ENCODE measurements at places on chromosomes 2 and 18.
A peak's percentile ranks its signal among the peaks of the same experiment; 100 is the strongest.

DNA sequence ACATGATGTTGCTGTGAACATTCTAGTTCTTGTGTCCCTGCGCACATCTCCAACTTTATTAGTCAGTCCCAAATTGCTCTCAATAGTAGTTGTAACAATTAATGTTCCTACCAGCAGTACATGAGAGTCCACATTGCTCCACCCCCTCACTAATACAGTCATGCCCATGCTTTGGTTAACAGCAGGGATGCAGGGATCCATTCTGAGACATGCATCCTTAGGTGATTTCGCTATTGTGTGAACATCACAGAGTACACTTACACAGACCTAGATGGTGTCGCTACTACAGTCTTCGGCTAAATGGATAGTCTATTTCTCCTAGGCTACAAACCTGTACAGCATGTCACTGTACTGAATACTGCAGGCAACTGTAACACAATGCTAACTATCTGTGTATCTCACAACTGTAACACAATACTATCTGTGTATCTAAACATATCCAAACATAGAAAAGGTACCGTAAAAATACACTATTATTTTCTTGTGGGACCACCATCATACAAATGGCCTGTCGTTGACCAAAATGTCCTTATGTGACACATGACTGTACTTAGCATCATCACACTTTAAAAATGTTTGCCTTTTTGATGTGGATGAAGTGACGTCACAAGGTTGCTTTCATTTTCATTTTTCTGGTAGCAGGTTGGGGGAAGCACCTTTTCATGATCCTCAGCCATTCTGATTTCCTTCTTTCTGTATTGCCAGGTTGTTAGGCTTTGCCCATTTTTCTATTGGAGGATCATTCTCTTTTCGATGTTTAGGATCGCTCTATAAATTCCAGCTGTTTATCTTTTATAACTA lies 82.9 kb upstream of the RNF152 start:
- no peak for DNase-seq

- DNase-seq: no peak
Observed at GRCh38 chr2:59866436-59866835, 687.0 kb downstream of the BCL11A start.

- DNase-seq: no peak
Observed at GRCh38 chr2:9596621-9597311, 34.0 kb downstream of the YWHAQ start.

- no peak for DNase-seq
Observed at GRCh38 chr18:8319798-8320489, 289.3 kb upstream of the RAB12 start.

DNA sequence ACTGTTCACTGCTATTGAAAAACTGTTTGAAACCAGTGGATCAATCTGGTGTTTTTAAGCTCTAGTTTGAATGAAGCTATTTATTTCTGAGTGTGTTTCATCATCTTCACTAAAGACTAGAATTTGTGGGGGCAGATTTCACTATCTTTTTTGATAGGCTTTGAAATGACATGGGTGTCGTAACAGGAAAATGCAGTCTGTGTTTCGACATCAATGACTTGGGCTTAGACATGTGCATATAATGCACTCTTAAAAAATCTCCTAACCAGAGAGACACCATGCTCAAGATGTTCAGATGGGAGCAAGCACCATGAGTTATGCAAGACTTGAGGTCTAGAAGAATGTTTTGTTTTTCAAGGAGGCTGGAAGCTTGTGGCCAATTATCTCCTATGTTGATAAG lies 221.6 kb downstream of the GPD2 start:
- DNase-seq: no peak

- no peak for DNase-seq
Observed at GRCh38 chr18:53056064-53056463, 716.1 kb downstream of the DCC start.

DNA sequence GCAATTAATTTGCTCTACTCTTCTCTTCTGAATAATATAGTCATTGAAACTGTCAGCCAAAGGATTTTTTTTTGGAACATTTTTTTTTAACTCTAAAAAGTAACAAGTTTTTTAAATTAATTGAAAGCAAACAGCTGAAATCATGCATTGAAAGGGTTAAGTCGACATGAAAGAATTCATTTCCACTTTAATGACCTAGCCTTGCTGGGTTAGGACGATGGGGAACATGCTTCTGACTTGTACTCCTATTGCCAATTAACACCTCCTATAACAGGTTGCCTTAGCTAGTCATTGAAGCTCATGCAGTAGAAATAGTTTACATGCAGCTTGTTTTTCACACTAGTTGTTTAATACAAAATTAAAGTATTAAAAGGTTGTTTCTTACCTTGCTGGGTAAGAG lies 47.8 kb downstream of the PSMD14 start:
- DNase-seq: no peak

DNA sequence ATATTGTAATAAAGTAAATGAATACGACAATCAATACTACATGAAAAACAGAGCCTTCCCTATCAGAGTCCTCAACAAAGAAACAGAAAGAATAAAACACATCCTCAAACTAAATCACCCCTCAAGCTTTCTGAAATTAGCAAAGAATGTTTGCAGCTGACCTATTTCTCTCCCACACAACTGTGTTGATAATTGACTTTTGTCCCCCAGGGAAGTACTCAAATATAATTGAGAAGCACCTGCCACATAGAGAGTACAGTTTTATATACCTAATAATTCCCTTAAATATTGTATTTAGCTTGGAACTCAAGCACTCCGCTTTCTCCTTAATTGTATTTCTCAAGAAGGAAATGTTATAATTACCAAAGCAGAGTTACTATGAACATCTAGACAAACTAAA lies 12.6 kb downstream of the CACNB4 start:
- DNase-seq: no peak

- DNase-seq: peak; percentile 12
Observed at GRCh38 chr2:17878281-17879136, at the start of gene KCNS3. Gene KCNS3, plus strand, starts transcription at chr2:17878667. Its CDS starts 52,342 bp downstream, at chr2:17931009.

DNA sequence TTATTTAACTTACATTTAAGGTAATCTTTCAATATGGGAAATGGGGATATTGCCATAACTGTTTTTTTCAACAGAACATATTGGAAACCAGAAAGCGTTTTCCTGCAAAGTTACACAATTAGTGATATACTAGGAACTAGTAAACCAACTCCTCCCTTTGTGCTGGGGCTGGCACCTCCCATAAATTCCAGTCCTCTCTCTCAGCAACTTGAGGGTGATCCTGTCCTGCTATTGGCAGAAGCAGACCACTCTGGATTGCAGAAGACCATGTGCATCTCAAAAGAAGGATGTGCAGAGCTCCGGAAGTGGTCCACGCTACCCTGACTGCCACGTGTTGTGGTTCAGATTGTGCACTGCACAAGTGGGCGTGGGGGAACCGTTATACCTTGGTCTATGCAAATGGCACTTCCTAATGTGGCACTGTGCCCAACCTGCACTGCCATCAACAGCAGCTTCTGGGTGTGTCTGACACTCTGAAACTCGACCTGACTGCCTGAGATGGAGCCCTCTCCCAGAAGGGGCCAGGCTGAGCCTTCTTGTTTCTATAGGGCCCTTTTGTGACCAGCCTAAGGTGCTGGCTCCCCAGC lies 219.2 kb downstream of the ZNF516 start:
- no peak for DNase-seq

DNA sequence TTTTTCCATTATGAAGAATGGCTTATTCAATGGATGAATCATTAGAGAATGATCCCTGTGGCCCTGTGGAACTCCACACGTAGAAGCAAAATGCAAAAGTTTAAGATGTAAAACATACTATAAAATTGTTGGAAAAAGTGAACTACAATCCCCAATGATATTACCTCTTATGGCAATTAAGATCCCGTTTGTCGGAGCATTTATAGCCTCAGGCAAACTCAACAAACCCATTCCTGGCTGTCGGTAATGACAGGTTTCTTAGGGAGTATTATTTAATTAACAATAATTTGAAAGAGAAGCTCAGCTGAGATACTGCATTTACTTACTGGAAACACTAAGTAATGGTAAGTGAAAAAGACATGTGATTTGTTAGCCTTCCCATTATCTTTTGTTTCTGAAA lies 138.3 kb downstream of the CDH20 start:
- DNase-seq: no peak

GRCh38 chr2:190879474-190880377 lies 895 bp upstream of the GLS start:
- DNase-seq: peak; percentile 25

DNA sequence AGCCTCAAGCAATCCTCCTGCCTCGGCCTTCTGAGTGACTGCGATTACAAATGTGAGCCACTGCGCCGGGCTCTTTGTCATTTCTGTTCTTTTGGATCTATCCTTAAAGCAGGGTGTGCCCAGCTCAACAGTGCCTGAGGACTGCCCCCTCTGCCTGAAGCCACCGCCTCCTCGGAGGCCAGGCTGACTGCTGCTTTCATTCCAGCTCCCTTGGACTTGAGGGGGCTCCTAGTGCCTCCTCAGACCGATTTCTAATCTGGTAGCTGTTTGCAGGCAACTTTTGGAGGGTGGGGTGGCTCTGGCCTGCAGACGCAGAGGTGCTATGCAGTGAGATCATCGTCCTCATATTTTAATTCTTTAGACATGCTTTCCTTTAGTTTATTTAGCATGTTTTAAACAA lies 35.9 kb upstream of the KLF11 start:
- no peak for DNase-seq

DNA sequence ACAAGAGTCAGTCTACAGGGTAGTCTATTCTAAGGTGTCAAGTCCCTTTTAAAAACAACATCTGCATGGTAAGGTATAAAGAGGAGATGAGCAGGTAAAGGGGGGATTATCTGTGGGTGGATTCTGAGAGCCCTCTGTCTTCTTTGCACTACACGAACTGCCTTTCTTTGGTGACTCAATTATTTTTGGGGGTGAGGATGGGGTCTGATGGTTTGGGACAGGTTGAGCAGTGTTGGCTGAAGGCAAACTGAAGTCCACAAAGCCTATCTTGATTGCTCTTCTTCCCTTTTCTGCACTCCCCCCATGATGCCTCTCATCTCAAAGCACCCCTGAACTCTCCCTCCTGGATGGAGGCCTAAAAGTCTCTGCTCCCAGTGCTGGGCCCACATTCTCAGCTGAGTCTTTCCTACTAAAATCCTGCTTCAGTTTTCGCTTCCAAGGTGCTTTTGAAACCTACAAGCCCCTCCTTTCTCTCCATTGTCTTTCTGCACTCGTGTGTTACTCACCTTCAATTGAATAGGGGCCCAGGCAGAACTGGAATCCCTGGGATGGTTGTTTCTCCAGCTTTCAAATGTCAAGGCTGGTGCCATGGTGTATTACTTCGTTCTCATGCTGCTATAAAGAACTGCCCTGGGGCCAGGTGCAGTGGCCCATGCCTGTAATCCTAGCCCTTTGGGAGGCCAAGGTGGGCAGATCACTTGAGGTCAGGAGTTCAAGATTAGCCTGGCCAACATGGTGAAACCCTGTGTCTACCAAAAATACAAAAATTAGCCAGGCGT lies 64.3 kb downstream of the PRKCE start:
- DNase-seq: no peak

DNA sequence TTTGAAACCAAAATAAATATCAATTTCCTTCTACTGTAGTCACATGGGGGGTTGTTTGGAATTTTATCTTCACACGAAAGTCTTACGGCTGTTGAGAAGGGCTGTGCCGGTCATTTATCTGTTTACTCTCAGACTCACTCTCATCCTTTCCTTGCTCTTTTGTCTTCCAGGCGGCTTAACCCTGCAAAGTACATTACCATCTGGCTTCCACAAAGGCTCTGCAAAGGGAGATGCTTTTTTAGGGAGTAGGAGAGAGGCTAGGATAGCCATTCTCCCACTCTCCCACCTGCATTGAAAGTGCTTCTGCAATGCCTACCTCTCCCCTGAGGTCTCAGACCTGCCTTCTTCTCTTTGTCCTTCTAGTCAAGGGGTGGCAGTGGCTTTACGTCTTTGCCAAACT lies 247.6 kb downstream of the MEIS1 start:
- no peak for DNase-seq

DNA sequence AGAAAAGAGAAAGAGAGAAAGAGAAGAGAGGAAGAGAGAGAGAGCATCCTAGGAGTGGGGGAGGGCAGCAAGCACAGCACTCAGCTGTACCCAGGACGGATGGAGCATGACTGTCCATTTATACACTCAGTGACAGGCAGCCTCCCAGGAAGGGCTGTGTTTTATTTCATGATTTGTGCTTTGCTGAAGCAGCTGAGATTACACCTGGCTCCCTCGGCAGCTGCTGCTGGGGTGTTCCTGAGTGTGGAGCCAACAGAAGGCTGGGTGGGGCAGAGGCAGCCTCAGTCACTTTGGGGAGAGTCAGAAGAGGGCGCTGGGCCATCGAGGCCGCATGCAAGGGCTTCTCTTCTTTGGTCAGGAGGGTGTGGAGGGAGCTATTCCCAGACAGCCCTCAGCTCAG lies 47.8 kb upstream of the TEX51 start:
- DNase-seq: no peak

- no peak for DNase-seq
Observed at GRCh38 chr2:8469709-8470493, 212.0 kb upstream of the ID2 start.

DNA sequence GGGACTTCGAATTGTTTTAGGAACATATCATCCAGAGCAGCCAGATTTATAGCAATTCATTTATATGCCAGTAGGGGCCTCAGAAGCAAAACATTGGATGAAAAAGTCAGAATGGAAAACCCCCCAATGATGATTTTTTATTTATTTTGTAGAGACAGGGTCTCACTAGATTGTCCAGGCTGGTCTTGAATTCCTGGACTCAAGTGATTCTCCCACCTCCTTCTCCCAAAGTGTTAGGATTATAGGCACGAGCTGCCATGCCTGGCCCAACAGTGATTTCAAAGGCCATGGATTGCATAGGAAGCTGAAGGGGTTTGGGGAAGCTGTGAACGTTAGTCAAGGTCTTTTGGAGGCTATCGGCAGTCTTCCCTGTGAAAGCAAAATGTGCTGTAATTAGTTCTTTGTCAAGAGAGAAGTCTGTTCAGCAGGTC lies 21.9 kb upstream of the MCFD2 start:
- DNase-seq: no peak

- DNase-seq: no peak
Observed at GRCh38 chr2:181036848-181037603, 56.6 kb downstream of the UBE2E3 start.

- peak; percentile 66 for DNase-seq
Observed at GRCh38 chr18:596288-596881, 403 bp upstream of the CLUL1 start.

GRCh38 chr18:22169011-22169888 lies at the start of gene GATA6:
Gene GATA6, plus strand, starts transcription at chr18:22169589. Its CDS starts 1,556 bp downstream, at chr18:22171145.
- peak; percentile 94 for DNase-seq

GRCh38 chr2:143564419-143564818 lies 435.2 kb downstream of the ARHGAP15 start:
- no peak for DNase-seq

GRCh38 chr18:76451396-76452331 lies 43.4 kb downstream of the ZNF516 start:
- peak; percentile 32 for DNase-seq

DNA sequence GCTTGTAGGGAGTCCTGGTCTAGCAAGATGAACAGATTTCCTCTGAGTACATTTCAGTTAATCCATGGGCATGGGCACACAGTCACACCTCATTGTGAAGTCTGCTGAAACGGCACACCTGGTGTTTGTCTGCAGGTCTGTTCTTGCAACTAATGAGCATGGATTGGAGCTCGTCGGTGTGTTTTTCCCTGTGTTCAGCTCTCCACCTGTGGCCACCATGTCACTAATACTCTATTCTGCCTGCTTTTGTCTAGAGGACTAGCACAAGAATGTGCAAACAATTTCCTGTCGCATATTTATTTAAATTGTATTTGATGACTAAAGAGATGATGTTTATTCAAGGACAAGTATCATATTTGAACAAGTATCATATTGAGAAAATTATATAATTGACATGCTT lies 24.5 kb upstream of the PPP4R1 start:
- DNase-seq: no peak

All from ovary (tissue), 10 donors.